ENCODE measurements at places on chromosomes 12 and 14. TPM values are rescaled to one million over a fixed set of nuclear protein-coding genes. Genes with fewer than 3 reads are reported as not detected.

The SAMD4A gene
- total RNA-seq, result 24.9 TPM

The DUSP16 gene
- total RNA-seq, result 8.7 TPM

The WIF1 gene
- total RNA-seq, result not detected

The TMPRSS12 gene
- total RNA-seq, result not detected

The DHRS1 gene
- 23.0 TPM for total RNA-seq

The PPP1R36 gene
- total RNA-seq, result 1.1 TPM

The ENDOU gene
- not detected for total RNA-seq

The POLE2 gene
- 19.2 TPM for total RNA-seq

The RPGRIP1 gene
- 0.22 TPM for total RNA-seq

The TBC1D30 gene
- total RNA-seq, result under 0.01 TPM

The OR8S1 gene
- total RNA-seq, result not detected

The C3AR1 gene
- total RNA-seq, result 1.1 TPM

Data from placental pericyte (primary cell).